ENCODE measurements at places on chromosomes 12 and 14.

DNA sequence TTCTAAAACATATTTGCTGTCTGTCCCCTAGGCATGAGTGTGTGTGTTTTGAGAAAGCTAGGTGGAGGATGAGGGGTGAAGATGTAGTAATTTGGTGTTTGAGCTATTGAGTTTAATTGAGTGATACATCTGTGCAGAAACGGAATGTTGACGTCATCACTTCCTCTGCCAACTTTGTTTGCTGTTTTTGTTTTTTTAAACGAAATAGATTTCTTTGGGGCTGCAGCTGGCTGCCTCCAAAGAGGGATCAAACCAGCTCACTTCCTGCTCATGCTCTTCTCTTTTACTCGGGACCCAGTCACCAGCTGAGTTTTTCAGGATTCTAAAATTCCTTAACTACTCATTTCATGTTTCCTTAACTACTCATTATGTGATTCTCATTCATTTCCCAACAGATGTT is 19.5 kb upstream of the CRACR2A start:
- no peak for DNase-seq

- no peak for DNase-seq
Observed at GRCh38 chr14:99073431-99073830, 198.6 kb downstream of the BCL11B start.

DNA sequence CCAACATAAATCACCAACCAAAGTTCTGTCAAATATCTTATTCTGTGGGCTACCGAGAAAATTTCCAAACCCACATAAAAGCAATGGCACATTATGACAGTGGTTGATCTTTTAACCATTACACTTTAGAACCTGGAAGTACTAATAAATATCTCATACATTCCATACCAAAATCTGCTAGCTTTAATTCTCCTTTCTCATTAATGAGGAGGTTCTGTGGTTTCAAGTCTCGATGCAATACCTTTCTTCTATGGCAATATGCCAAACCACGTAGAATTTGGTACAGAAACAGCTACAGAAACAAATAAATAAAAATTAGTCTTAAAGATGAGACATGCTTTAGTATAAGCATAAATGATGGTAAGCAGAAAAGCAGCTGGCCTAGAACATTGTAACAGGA is 100.7 kb downstream of the ELK3 start:
- DNase-seq = no peak

DNA sequence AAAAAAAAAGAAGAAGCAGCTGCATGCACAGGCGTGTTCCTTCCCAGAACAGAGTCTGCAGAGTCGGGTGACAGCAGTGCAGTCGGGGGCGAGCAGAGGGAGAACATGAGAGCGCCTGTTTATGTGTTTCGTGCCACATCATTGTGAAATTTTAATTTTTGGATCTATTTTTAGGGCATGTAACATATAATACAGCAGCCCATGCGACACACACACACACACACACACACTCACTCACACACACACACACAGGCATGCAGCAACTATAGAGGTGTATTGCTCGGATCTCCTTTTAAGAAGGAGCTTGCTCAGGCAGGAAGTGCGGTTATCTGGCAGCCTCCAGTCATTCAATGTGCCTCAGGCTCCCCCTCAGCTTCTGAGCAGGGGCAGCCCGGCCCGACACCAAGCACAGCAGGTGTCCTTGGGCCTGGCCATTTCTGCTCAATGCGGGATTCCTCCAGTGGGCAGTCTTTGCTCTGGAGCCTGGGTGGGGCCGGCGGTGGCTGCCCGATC is 71.8 kb downstream of the ZNF664 start:
- no peak for DNase-seq

DNA sequence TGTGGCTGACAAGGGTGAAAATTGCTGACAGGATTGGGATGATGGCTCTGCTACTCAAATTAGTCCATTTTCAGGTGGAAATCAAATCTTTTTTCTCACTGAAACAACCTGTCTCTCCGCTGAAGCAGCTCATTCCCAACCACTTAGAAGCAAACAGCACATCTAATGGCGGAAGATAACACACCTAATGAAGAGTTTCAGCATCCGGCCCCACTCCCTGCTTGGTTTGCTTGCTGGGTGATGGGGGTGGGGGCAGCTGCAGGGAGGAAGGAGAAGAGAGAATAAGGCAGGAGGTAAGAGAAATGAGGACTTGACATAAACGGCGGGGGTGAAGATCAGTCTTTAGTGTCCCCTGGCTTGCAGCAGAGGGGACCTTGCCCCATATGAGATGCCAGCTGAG is 4.0 kb downstream of the SYNDIG1L start:
- no peak for DNase-seq

DNA sequence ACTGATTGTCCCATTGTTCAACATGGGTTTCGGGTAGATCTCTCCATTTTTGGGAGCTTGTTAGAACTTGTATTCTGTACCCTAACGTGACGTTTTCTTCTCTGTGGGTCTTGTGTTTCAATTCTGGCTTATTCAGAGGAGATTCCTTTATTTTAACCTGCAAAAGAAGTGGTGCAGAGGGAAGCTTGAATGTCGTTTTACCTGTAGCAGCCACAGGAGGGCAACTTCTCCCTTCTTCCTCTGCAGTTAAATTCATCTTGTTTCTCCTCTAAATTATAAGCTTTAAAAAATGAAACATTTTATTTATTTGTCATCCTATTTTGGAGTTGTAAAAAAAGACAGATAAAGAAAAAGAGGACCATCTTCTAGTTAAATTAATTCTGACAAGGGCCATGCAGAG is 13.7 kb upstream of the CLEC4D start:
- DNase-seq = no peak

DNA sequence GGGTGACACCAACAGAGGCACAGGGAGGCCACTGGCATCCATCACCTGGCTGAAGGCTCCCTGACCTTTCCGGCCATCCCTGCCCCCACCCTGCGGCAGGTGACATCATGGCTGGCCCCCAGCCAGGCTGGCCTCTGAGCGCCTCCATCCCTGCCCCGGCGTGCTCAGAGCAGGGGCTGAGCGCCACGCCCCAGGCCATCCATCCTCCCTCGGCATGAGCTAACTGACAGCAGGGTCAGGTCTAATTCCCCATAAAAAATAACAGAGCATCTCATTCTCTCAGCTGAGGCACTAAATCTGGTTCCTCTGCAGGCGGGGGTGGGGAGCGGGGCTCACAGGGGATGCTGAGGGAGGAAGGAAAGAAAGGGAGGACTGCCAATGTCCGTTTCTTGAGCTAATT is 50.7 kb downstream of the PRIMA1 start:
- DNase-seq = no peak

DNA sequence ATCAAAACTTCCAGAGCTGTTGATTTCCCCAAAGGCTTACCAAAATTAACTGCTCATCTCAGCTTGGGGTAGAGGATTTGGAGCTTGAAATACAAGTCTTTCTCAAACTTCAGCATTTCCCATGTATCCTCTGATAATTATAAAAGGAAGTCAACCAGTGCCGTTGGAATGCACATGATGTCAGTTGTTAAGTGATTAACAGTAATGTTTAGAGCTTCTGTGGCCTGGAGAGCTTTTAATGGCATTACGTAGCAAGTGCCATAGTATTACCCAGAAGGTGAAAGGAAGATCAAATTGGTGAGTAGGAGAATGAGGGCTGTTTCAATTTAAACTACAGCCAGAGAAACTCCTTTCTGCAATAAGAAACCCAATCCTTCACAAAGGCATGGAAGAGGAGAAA is 62.5 kb upstream of the PTPRR start:
- DNase-seq = no peak

DNA sequence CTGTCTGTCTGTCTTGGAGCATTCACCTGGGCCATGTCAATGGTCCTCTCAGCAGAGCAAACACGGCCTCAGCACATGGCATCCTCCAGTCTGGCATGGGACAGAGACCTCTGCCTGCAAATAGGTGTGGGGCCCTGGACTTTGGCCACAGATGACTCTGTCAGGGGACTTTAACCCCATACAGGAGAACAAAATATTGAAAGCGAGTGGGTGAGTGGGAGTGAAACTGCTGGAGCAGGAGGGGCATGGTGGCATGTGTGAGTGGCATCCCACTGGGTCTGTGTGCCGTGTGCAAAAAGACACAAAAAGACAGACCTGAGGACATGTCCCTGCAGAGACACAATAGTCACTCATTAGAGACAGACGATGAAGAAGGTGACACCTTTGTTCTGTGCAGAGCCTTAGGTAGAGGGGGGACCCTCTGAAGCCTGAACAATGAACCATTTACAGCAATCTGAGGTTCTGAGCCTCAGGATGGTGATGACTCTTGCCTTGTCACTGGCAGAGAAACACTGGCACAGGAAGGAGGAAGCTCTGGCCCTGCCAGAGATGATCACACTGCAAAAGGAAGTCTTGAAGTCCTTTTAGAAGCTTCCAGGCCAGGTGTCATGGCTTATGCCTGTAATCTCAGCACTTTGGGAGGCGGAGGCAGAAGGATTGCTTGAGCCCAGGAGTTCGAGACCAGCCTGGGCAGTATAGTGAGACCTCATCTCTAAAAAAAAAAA is 7.5 kb downstream of the LAG3 start:
- DNase-seq = no peak

DNA sequence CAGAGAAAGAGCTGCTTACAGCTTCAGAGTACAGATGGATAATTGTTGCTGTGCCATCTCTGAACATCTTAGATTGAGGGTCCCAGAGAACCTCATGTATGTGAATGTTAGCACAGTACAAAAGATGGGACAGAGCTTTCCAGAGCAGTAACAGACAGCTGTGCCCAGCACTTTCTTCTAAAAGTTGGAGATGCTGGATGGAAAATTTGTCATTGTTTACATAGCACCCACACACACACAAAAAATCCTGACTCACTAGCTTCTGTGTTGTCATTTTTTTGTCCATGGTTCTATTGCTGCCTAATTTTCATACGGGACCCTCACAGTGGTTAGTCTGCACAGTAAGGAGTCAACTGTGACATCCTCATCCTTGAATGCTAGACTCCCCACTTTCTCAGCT is 374.7 kb downstream of the DIO2 start:
- no peak for DNase-seq

GRCh38 chr12:3751151-3752095 is 1.5 kb downstream of the CRACR2A start:
- DNase-seq = no peak

- no peak for DNase-seq
Observed at GRCh38 chr12:31600252-31600651, 9.3 kb upstream of the DENND5B start.

DNA sequence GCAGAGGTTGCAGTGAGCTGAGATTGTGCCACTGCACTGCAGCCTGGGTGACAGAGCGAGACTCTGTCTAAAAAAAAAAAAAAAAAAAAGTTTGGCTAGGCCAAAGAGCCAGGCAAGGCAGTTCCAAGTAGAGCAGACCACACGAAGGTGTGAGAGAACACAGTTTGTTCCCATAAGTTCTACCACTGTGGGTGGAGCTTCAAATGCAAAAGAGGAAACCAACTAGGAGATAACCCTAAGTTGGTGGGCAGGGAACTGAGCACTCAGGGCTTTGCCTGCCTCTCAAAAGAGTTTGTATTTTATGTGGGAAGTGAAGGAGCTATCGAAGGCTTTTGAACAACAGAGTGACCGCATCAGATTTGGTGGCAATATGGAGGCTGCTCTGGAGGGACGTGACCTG is 15.1 kb downstream of the SOCS2 start:
- DNase-seq = no peak

- no peak for DNase-seq
Observed at GRCh38 chr14:88078525-88078924, 73.6 kb downstream of the GPR65 start.

GRCh38 chr14:36069535-36069900 is 107.0 kb downstream of the PTCSC3 start:
- DNase-seq = peak; percentile 47

GRCh38 chr12:130461447-130461815 is 123.7 kb downstream of the PIWIL1 start:
- no peak for DNase-seq

DNA sequence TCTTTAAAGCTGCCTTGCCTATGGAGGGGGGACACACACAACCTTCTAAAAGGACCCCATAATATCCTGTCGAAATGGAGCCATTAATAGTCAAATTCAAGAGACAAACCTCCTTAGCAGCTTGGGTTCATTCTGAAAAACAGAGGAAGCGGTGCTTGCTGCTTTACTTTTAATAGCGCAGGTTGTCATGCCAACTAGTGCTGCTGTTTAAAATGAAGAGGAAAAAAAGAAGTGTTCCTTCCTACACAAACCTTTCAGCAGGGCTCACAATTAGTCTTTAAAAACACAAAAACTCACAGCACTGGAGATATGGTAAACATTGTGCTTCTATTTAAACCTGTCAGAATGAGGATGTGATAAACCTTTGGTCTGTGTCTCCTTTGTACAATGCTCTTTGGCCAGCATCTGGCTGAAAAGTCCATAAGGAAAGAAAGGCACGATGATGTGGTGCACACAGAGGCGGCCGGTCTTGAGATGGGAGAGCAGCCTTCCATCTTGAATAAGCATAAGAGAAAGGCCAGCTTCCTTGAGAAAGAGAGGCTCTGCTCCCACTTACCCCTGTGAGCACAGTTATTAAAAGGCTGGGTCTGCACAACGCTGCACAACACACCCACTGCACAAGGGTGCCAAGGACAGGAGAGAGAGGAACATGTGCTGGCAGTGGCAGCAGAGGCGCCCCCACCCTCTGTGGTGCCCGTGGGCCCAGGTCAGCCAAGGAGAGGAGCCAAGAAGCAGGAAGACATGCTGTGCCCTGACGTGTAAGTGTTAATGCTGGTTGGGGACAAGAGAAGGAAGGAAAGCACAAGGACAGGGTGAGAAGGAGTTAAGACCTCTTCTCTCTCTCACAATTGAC is 144.6 kb downstream of the TTC7B start:
- DNase-seq = no peak

DNA sequence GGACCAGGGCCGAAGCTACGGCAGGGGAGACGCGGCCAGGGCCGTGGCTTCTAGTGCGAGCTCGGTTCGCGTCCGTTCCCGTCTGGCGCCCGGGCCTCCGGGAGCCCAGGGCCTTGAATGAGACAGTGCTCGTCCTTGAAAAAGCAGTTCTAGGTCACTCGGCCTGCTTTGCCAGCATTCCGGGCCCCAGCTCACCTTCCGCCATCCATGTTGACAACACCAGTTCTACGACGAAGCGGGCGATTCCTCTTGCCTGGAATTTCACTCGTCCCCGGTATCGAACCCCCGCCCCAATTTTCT is 4.5 kb downstream of the OR10AD1 start:
- no peak for DNase-seq

DNA sequence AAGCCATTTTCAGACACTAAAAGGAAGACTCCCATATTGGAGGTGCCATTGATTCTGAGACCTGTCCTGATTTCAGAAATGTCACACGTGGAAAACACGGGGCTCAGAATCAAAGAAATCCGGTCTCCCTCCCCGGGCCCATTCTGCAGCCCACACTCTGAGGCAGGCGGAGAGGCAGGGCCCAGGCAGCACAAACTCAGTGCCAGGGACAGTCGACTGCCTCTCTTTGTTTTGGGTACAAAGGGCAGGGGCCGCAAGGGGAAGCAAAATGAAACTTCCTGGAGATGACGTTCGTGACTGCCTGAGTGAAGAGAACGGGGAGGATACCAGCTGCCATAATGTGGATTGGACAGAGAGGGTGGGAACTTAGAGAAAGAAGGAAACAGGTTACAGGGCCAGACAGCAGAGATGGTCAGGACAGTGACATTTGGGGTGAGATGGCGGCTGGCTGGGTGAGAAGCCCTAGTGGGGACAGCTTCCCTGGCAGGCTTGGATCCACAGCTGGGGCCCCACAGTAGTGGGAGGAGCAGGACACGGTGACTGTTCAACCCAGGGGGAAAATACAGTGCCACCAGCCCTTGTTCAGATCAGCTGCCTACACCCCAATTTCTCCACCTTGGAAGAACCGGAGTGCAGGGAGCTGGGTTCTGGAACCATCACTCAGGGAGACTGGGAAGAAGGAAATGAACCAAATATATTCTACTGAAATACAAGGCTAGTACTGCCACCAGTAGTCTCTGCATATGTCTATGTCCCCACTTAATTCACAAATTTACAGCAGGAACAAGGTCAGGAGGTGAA is 8.1 kb downstream of the GAPDH start:
- no peak for DNase-seq

Measured in NCI-H226 (cell line).